Stimulated activated CD4-positive, alpha-beta T cell treated with anti-CD3 and anti-CD28 coated beads, Interleukin-1b, Interleukin-23, amount 100 ng/mL, for 1 hour (primary cell): ENCODE measurements at places on chromosomes 1 and 21.

GRCh38 chr1:3625151-3625907 lies 514 bp downstream of the TPRG1L start:
- DNase-seq, result no peak

DNA sequence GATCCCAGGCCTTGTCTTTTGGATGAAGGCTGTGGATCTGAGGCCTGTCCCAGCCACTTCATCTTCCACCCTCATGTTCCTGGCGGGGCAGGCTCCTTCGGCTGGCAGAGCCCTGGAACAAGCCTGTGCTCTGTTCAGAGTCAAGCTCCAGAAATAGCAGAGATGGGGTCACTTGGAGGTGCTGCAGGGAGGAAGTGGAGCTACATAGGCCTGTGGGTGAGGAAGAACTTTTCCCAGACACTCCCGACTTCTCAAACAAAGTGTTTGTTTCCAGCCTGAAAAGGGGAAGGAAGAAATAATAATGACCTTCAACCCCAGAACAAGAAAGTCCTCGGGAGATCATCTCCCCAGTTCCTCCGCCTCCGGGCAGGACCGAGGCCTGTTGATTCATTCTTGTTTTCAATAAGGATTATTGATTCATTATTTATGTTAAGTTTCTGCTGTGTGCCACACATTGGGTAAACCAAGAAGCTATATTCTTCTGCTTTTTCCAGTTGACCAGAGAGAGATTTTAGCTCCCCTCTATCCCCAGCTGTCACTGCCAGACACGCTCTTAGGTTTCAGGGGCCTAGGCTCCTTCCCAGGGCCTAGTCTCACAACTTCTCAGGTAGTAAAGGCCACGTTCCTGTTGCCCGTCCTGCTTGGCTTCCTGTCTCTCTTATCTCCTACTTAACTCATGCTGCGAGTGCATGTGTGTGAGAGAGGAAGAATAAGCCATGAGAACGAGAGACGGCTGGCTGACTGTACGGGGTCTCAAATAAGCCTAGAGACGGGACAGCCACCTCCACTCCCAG lies 16.9 kb downstream of the IKBKE start:
- no peak for DNase-seq

DNA sequence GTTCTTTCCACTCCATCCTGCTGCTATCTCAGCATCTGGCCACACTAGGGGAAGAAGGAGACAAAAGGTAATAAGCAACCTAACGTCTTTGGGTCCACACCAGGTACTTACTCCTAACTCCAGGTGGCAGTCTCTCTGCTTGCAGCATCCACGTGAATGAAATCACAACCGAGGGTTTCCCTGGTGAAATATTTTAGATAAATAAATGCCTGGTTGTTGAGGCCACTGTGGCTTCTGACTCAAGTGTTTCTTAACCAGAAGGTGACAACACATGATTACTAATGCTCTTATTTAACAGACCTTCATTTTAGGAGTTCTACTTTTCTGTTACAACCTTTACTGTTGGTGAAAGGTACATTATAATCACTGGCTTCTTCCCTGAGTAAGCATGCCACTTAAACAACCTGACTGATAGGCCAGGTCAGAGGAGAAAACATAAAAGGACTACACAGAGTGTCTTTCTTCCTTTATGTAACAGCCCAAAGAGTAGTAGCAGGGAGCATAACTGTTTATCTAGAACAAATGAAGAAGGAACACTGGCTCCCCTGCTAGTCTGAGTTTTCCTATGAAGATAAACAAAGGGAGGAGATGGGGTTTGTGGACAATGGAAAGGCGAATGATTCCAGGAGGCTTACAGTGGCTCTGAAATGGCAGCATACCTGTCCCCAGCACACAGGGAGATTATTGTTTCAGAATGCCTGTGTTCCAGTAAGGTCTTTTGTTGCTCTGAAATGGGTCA lies 59.9 kb downstream of the SYT6 start:
- DNase-seq, result no peak

DNA sequence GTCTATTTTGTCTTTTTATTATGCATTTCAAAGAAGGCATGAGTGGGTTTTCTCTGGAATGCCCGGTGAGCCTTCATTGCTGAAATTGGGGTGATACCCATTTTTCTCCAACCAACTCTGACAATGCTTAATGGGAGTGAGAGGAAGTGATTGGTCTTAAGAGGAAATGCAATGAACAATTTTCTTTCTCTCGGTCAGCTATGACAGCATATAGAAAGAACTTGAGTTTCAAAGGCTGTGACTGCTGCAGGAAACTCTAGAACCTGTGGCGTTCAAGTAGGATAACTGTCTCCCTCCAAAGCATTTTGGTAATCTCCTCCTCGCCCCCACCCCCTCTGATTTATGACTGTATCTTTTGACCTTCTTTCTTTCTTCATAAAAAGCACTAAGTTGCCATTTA lies 155.9 kb downstream of the LYPLAL1 start:
- no peak for DNase-seq

DNA sequence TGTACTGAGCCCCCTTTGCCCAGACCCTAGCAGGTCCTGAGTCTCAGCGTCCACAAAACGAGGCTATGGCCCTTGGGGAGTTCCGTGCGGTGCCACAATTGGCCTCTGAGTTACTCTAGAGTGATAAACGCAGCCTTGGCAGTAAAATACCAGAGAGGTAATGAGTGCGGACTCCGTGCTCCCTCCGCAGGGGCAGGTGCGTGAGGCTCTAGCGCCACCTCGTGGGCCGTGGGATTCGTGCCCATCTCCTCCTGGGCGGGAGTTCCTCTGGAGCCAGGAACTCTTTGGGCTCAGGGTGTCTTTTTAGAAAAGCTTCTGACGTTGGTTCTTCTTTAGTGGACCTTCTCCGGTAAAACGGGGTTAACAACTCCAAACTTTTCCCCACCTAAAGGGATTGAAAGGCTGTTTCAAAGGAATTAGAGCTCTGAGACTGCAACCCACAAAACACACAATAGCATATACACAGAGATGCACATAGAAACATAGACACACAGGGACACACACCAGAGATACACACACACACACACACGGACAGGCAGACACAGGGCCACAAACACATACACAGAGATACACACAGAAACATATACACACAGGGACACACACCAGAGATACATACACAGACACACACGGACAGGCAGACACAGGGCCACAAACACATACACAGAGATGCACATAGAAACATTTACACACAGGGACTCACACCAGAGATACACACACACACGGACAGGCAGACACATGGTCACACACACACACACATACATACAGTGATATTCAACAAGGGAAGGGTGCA lies 99.4 kb downstream of the KCNJ15 start:
- DNase-seq, result peak; percentile 67

GRCh38 chr21:41752231-41752681 lies 14.6 kb downstream of the RIPK4 start:
- DNase-seq, result no peak

DNA sequence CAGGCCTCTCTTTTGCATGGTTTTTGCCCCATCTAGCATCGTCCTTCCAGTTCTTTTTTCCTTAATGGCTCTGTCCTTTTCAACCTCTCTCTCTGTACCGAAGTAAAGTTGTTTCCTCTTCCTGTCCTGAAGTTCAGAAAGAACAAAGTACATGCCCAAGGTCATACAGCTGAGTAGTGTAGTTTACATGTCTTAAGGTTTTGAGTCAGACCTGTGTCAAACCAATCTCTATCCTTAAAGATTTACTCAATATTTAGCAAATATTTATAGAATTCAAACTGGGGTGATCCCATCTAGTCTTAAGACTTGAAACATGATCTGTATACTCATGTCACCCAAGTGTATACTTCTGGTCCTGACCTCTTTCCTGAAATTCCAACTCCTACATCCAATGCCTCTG lies 118.7 kb upstream of the SGIP1 start:
- DNase-seq, result no peak

DNA sequence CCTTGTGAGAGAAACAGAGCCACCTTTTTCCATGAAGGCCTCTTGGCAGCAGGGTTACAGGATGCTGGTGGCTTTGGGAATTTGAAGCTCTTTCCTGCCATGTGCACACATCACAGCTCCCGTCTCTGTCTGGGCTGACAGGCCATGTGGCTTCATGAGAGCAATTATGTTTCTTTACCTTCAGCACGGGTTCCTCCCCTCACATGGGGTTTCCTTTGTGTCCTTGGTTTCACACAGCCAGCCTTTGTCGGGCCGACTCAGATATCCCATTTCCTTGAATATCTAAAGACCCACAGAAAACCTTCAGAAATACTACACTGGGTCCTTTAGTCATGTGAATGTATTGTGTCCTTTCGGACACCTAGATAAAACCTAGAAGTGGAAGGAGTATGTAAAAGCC lies 7.1 kb downstream of the CLIC6 start:
- DNase-seq, result no peak

DNA sequence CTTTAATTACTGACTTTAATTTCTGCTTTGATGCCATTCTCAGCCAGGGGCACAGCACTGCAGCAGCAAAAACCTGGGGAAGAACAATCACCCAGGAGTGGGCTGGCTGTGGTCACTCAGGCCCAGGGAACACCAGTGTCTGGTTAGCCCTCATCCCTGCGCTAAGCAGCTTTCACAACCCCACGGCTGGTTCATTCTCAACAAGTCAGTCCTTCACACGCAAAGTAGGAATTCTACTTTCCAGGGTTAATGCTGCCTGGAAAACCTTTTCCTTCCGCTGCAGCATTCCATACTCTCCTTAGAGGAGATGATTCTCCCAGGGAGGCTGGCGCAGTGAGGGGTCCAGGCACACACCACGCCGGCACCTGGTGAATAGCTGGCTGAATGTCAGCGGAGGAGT lies 24.3 kb upstream of the KCNE1 start:
- DNase-seq, result no peak

DNA sequence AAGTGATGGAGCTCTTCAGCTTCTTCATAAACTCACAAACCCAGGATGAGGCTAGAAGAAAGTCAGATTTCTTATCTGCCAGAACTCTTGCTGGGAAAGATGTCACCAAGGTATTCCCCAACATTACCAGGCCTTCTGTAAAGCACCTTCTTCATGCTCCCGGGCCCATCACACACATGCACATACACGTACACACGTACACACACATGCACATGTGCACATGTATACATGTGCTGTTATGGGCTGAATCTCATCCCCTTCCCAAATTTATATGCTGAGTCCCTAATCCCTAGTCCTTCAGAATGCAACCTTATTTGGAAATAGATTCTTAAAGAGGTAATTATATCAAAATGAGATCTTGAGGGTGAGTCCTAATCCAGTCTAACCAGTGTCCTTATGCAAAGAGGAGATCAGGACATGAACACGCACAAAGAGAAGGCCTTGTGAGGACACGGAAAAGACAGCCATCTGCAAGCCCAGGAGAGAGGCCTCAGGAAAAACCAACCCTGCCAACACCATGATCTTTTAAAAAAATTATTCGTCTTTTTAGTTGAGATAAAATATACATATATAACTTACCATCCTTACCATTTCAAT lies 76.4 kb upstream of the LYST start:
- no peak for DNase-seq

DNA sequence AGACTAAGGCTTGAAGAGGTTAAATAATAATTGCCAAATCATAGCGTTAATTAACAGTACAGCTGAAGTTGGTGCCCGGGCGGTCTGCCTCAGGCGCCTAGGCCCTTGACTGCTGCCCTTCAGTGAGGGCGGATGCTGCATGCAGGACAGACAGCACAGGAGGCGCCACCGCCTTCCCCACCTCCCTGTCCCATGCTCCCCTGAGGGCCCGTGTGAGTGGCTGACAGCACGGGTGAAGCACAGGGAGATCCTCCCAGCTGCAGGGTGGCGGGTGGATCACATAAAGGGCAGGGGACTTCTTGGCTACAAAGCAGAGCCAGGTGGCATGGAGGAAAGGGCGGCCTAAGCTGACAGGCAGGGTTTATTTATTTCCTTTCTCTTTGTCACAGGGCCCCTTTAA lies 49.1 kb downstream of the DDX20 start:
- DNase-seq, result no peak

- no peak for DNase-seq
Observed at GRCh38 chr1:240056350-240056749, 35.3 kb upstream of the FMN2 start.

GRCh38 chr1:84582802-84583587 lies 8.8 kb upstream of the CTBS start:
- DNase-seq, result no peak

GRCh38 chr1:235093013-235093695 lies 35.5 kb downstream of the TOMM20 start:
- no peak for DNase-seq

DNA sequence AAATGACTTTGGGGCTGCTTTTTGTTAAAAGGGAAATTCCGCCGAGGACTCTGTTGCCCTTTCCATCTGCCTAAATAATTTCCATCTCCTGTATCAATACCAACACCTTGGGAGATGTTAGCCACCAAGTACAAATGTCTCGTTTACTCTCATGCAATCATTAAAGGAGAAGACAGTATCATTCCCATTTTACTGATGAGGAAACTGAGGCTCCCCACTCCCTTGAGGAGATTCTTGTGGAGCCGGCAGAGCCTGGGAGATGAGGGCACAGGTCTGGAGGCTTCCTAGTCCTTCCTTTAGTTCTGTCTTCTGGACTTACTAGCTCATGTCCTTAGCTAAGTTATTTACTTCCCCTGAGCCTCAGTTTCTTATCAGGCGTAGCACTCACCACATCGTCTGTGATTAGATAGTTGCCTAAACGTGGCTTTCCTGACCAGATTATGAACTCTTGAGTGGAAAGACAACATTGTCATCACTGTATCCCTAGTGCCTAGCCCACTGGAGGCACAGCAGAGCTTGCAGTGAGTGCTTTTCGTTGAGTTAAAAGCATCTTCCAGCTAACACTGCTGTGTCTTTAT lies 81.6 kb downstream of the ADSS2 start:
- DNase-seq, result no peak

- DNase-seq, result no peak
Observed at GRCh38 chr1:15172405-15173259, 19.1 kb downstream of the TMEM51 start.

- no peak for DNase-seq
Observed at GRCh38 chr1:52210044-52210443, 68.2 kb downstream of the ZFYVE9 start.

GRCh38 chr1:17125756-17126237 lies 6.5 kb upstream of the PADI2 start:
- DNase-seq, result peak; percentile 65

GRCh38 chr1:223834660-223835263 lies 11.0 kb downstream of the TP53BP2 start:
- DNase-seq, result no peak

- no peak for DNase-seq
Observed at GRCh38 chr21:37658121-37658816, 258.0 kb downstream of the KCNJ6 start.

DNA sequence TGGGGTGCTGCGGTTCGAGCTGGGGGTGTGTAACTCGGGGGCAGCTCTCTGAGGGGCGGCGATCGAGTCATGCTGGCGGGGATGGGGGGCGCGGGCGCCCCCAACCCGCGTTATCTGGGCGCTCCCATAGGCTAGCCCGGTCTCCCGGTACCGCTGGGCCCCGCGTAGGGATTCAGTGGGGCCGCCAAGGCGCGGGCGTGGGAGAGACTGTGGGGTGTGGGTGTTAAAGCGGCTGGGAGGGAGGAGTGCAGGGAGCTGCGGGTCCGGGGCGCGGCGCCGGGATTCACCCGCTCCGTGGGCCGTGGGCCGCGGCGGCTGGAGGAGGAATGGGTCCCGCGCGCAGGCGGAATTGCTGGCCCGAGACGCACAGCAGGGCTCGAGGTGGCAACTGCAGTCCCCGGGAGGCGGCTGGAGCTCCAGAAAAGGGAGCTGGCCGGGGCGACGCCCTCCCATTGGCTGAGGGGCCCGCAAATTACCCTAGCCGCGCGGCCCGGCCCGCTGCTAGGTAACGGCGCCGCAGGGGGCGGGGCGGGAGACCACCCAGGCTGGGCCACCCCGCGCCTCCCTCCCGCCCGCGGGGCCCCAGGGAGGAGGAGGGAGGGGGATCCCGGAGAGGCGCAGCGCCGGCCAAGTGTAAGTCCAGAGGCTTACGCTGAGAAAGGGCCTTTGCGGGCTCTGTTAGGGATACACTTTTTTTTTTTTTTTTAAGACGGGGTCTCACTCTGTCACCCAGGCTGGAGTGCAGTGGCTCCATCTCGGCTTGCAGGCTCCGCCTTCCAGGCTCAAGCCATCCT lies at the start of gene PTCH2:
Gene PTCH2, minus strand, starts transcription at position 392 of the 794 bp plus-strand sequence. Its CDS starts 321 bp downstream, at position 71.
- DNase-seq, result no peak
